ENCODE measurements at places on chromosomes 5 and 9. TPM values are rescaled to one million over a fixed set of nuclear protein-coding genes. Genes with fewer than 3 reads are reported as not detected.

The TSSK1B gene
- 0.64 TPM for total RNA-seq

The ORM2 gene
- total RNA-seq = not detected

The TPPP gene
- under 0.01 TPM for total RNA-seq

The C5orf58 gene
- not detected for total RNA-seq

The IFNK gene
- not detected for total RNA-seq
